ENCODE measurements at places on chromosomes 13 and 19. TPM values are rescaled to one million over a fixed set of nuclear protein-coding genes. Genes with fewer than 3 reads are reported as not detected.

GRCh38 chr19:43457809-43458208 is 7.6 kb downstream of the LYPD3 start:
- no peak for DNase-seq

DNA sequence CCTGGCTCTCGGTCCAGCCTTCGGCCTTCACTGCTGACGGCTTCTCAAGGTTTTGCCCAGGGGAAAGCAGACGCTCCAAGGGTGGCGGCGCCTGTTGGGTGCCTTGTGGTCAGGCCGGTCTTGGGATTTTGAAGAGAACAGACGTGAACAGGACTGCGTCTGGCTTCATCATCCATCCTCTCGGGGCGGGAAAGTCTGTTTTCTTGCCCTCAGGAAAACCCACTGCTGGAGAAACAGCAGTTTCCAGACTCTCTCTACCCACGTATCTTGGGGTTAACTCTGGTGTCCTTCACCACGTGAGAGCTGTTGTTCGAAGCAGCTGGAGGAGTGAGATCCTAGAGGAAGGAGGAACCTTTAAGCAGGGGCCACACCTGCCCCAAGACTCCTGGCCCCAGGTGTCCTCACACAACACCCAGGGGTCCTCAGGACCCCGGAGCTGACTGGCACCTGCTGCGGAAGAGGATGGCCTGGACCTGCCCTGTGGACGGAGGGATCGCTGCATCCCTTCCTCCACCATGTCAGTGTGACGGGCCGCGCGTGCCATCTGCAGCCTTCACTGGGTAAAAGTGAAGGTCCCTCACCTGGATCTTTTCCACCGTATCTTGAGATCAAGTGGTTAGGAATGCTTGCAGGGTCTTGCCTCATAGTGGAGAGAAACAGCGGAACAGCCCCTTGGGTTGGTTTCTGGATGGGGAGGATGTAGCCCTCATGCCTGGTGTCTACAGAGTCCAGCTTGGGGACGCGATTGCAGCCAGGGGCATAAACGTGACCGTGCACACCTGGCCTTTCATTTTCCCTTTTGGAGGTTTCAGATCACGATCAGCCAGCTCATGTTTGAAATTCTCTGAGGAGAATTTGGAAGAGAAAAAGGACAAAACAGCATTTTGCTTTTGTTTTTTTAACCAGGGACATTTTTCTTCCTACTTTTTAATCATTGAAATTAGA is 69.5 kb upstream of the MCF2L start:
- no peak for DNase-seq

DNA sequence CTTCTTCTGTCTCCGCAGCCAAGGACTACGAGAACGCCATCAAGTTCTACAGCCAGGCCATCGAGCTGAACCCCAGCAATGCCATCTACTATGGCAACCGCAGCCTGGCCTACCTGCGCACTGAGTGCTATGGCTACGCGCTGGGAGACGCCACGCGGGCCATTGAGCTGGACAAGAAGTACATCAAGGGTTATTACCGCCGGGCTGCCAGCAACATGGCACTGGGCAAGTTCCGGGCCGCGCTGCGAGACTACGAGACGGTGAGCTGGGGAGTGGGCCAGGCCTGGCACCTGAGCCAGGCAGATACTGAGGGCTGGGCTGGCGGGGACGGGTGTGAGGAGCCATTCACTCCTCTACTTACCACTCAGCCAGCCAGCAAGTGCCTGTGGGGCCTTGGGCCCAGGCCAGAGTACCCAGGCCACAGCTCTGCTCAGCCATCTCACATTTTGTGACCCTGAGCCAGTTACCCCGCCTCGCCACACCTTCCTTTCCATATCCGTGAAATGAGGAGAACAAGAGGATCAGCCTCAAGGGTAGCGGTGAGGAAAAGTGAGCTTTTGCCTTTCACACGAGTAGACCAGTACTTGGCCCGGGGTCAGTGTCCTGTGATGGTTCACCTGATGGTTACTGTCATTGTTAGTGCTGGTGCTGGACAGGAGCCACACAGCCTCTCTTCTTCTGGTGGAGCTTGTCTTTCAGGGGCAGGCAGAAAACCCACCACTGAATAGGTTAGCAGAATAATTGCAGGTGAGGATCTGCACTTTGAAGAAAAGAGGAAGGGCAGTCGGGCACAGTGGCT is 7.0 kb downstream of the PPP5C start:
- no peak for DNase-seq

DNA sequence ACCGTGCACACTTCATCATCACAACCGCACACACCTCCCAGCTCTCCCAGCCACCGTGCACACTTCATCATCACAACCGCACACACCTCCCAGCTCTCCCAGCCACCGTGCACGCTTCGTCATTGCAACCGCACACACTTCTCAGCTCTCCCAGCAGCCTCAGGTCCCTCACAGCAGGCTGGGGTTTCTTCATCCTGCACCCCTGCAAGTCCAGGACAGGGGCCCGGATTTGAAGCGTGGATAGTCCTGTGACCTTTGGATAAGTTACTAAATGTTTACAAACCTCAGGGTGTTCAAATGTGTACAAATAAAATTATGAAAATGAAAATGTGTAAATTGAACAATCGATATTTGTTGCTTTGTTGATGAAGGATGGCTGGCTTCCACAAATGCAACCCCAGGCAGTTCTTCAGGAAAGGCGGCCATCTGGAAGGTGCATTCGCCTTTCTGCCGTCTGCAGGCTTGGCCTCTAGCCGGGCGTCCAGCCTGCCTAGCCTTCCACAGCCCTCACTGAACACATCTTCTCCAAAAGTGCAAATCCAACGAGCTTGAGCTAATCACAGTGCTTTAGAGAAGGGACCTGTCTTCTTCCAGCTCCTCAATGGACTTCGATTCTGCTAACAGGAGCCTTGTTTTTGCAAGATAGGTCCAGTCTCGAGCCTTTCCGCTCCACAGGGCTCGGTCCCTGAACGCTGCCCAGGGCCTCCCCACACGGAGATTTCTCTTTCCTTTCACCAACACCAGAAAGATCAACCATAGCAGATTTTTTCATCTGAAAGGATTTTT is 74.2 kb downstream of the SPACA7 start:
- DNase-seq: no peak

DNA sequence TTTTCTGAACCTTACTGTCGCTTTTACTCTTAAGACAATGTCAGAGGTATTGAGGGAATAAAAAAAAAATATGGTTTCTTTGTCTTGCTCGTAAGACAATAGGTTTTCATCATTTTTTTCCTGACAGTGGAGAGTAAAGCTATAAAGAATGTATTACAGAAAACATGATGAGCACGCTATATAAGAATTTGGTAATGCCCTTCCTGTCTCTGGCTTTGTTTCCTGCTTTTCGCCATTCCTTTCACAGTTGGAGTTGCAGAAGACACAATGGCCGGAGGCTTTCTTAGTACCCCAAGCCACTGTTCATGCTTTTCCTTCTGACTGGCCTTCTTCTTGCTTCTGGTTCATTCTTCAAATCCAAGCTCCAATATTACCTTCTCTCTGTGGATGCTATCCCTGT is 101.0 kb upstream of the DACH1 start:
- peak; percentile 47 for DNase-seq

Gene MEIS3
- total RNA-seq: 3.5 TPM

Gene ACP5
- 14.5 TPM for total RNA-seq

Gene FGF9
- total RNA-seq: 0.04 TPM
